ENCODE measurements at places on chromosomes 2 and 18. TPM values are rescaled to one million over a fixed set of nuclear protein-coding genes. Genes with fewer than 3 reads are reported as not detected.

- no peak for ATAC-seq
Measured at GRCh38 chr2:203709416-203710040, 3.1 kb downstream of the CD28 start.

The VWA3B gene
- total RNA-seq, result 0.40 TPM

- no peak for ATAC-seq
Measured at GRCh38 chr2:127437781-127438726, 19.8 kb downstream of the PROC start.

The CFC1 gene
- not detected for total RNA-seq

The MAB21L4 gene
- total RNA-seq, result 148 TPM

The CDCA7 gene
- 14.5 TPM for total RNA-seq

- peak; percentile 57 for ATAC-seq
Measured at GRCh38 chr2:160270571-160271113, 70.6 kb upstream of the ITGB6 start.

GRCh38 chr2:18831916-18832510 is 242.6 kb upstream of the NT5C1B start:
- ATAC-seq, result no peak

The ST8SIA5 gene
- not detected for total RNA-seq

DNA sequence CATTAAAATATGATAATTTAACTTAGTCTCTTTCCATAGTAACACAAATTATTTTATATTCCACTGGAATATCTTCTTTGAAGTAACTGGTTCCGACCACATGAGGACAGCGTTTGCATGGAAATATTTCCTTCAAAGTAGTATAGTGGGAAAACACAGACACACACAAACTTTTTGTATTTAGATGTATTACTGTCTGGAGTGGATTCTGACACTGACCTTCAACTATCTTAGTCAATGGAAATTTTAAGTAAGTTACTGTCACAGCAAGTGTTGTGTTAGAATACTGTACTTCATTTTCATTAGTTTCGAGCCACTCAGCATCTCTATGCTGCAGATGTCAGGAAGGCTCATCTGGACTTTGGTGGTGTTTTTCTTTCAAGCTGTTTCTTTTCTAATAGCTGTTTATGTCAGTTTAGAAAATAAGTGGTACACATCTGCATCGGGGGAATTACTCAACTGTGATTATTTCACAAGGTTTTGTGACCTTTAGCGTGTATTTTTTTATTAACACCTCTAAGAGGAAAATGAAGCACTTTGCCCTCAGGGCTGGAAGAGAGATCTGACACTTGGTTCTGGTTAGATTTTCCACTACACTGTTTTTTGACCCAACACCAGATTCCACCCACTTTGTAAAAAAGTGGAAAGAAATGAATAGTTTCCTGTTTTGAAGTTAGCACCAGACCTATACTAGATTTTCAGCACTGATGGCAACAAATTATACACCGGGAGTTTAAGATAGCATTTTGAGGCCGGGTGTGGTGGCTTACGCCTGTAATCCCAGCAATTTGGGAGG is 18.9 kb upstream of the THOC1 start:
- no peak for ATAC-seq

DNA sequence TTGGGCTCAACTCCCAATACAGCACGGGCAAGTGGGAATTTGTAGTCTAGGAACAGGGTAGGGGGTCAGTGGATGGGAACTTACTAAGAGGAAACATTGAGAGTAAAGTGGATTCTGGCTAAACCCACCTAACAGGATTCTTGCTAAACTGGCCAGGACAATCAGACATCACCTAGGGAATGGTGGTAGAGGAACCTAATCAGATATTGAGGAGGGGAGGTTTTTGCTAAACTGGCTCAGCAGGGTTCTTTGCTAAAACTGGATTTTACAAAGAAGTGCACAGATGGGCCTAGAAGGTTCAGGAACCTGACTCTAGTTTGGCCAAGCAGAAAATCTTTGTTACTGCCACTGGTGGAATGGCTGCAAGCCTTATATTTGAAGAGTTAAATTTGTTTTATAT is 55.9 kb downstream of the INPP4A start:
- no peak for ATAC-seq

GRCh38 chr18:45448871-45449270 is 166.4 kb upstream of the SLC14A2 start:
- no peak for ATAC-seq

DNA sequence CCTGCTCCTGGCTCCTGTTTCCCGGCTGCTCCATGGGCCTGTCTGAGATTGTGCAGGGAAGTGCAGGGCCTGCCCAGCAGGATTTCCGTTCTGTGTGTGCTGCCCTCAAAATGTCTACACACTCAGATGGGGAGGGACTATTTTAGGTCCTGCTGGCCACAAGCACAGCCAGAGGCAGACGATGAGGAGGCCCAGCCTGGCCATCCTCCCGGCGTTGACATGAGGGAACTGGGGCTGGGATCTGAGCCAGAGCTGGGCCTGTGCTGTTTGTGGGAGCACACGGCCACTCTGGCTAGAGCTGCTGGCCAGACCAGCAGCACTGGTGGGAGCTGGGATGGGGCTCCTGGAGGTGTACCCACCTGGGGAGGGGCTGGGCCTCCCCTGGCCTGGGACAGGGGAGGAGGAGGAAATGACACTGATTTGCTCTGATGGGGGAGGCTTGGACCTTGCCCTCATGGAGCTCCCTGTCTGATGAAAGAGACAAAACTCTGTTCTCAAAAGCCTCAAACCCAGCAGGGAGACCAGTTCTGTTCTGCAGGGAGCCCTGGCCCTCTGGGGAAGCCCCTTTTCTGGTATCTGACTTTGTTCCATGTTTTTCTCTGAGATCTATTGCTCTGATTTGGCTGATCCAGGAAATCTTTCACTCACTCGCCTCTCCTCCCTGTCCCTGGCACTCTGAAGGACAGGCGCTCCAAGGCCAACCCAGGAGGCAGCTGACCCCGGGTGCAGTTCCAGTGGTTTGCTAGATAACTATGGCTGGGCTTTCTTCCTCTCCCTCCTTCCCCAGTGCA is 161.8 kb downstream of the DYSF start:
- ATAC-seq, result peak; percentile 34

The PMAIP1 gene
- total RNA-seq, result 11.6 TPM

The AQP12B gene
- not detected for total RNA-seq

GRCh38 chr2:213317929-213318328 is 33.7 kb downstream of the SPAG16 start:
- no peak for ATAC-seq

- no peak for ATAC-seq
Measured at GRCh38 chr2:37819186-37819585, 105.9 kb upstream of the RMDN2 start.

DNA sequence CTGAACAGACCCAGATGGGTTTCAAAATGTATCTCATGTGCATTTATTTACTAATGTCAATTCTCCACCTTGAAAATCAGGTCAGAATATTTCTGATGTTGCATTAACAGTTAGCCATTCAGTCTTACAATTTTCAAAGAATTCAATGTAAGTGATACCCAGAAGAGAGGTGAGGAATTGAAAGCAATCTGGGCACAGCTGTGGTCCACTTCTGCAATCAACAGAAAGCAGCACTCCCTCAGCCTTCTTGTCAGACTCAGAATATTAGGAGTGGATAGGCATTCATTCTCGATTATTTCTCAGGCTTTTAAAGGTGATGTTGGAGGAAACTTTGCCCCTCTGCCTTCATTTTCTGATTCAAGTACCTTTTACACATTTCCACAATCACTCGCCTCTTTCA is 15.7 kb downstream of the CCL20 start:
- ATAC-seq, result no peak

DNA sequence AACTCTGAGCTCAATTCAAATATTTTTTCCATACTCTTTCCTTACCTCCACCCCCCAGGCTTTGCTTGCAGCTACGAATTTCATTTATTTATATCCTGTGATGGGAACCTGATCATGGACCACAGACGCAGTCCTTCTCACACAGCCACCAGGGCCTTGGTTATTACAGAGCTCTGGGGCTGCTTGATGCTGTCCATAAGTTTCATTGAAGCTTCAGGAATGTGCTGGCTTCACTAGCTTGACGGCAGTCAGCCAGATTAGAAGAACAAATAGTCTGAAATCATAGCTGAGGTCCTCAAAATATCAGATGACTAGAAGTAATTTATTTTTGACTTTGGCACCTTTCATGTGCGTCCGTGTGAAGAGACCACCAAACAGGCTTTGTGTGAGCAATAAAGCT is 104.9 kb downstream of the VWA3B start:
- ATAC-seq, result no peak

The ZBTB7C gene
- total RNA-seq, result 28.8 TPM

DNA sequence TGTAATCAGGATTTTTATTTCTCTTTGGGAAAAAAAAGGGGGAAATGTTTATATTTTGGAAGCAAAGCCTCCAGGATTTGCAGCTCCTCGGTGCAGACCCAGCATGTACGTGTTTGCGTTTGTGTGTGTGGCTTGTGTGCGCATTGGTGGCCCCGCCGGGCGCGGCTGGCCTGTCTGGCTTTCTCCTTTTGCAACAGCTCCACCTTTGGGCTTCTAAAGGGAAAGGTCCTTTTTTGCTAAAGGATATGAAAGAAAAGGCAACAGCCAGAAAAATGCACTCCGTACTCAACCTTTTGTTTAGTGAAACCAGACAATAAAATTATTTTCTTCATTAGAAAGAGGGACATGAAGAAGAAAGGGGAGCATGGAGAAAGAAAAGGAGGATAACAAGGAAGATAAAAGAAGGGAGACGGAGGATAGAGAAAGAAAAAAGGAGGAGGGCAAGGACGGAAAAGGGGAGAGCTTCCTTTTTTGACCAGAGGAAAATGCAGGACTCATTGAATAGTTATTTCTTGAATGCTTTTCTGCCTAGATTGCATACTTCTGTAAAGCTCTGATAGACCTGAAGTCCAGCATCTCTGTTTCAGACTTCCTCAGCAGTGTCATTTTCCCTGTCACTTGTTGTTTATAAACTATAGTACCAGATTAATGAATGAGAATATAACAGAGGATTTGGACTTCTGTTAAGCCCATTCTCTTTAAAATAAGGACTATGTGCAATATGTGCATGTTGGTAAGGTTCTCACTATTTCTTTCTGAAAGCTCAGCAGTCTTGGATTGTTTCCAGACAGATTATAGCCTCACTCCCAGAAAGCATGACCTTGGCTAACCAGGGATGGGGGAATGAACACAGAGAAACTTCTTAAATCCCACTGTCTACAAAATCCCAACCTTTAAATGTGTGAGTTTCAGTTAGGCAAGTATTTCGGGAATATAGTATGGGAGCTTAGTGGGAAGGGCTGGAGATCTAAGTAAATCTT is 563.1 kb upstream of the PIK3C3 start:
- peak; percentile 52 for ATAC-seq

The ADD2 gene
- total RNA-seq, result 0.56 TPM

The CPLX4 gene
- total RNA-seq, result not detected

The DNAJC5G gene
- total RNA-seq, result not detected

The IFT172 gene
- total RNA-seq, result 10.3 TPM

- ATAC-seq, result no peak
Measured at GRCh38 chr2:211903961-211904360, 634.6 kb downstream of the ERBB4 start.

GRCh38 chr18:11224153-11224552 is 74.8 kb upstream of the PIEZO2 start:
- ATAC-seq, result no peak

The ALPP gene
- total RNA-seq, result not detected

- peak; percentile 41 for ATAC-seq
Measured at GRCh38 chr2:202608142-202608852, 26.5 kb upstream of the FAM117B start.

The BOLL gene
- not detected for total RNA-seq

The RBM44 gene
- 0.36 TPM for total RNA-seq

- ATAC-seq, result no peak
Measured at GRCh38 chr2:148552675-148553331, 91.7 kb upstream of the EPC2 start.

- ATAC-seq, result peak; percentile 8
Measured at GRCh38 chr2:112195167-112195766, 57.1 kb downstream of the FBLN7 start.

DNA sequence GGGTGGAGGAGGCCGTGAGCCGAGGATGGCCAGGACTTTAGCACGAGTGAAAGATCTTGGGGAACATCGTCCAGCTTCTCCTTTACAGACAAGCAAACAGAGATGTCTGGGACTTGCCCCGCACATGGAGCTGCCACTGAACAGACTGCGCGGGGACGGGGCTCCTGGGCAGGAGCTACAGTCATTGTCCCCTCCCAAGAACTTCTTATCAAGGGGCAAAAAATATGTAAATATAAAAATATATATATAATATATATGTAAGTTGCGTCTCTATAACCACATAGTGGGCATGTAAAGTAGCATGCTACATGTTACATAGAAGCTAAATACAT is 245.0 kb upstream of the SALL3 start:
- no peak for ATAC-seq

The RGPD4 gene
- not detected for total RNA-seq

The TCF4 gene
- total RNA-seq, result 25.1 TPM

DNA sequence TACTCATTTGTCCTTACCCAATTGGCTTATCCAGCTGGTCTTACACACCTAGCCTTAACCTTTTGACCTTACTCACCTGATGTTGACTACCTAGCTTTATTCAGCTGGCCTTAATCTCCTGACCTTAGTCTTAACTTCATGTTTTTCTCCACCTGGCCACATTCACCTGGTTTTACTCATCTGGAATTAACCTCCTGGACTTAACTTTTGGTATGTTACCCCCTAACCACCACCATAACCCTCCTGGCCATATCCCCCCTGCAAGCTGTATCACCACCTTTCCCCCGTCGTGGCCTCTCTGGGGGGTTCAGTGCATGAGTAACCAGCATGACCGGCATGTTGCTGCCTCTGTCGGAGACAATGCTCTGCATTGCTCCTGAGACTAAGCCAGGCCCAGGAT is 45.7 kb downstream of the CHRNA1 start:
- no peak for ATAC-seq

DNA sequence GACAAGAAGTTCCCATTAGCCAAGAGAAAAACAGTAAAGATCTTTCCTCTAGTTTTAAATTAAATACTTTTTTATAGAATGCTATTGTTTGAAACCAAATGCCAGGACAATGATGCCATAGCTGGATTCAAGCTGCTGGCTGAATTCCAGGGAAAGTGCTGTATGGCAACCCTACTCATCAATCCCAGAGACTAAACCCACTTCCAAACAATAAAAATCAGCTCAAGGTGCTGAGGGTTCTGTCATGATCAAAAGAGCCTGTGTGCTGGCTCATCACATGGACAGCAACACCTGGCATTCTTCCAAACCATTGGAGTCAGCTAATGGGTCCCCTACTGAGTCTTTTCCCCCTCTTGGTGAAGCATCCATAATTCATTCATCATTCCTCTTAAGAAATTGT is 53.7 kb upstream of the PARD3B start:
- ATAC-seq, result no peak

DNA sequence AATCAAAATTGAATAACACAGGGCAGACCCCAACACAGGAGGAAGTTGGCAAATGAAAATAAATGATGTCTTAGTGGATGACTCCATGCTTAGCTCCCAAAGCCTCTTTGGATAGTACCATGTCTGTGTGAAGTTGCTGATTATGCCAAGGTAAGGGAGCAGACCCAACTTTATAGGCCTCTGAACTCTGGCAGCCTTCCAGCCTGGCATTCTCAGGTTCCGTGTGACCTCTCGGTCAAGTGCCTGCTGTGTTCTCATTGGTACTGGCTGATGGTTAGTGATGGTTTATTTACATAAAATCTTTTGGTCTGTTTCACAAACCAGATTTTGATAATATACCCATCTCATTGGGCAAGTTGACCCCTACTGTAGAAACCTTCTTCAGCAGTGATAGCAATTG is 112.2 kb upstream of the TTC39C start:
- ATAC-seq, result no peak

Data from esophagus mucosa (tissue), 1 donor.